ENCODE measurements at places on chromosomes 4 and X.

GRCh38 chr4:47032405-47033106 is 1.2 kb downstream of the GABRB1 start:
- DNase-seq: peak; percentile 26

DNA sequence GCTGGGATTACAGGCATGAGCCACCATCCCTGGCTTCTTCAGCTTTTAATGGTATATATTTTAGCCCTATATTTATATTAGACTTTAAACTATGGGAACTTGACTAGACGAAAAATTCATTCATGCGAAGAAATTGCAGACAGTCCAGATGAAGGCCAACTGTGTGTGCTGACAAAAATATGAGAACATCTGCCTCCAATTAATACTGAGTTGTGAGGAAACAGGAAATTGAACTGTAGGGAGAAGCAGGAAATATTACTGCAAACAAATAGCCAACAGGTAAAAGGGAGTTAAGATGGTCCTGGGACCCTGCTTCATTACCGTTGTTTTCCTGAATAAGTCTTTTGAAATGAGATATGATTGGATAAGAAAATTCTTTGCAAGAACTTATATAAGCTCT is 26.3 kb downstream of the MGARP start:
- DNase-seq: no peak

DNA sequence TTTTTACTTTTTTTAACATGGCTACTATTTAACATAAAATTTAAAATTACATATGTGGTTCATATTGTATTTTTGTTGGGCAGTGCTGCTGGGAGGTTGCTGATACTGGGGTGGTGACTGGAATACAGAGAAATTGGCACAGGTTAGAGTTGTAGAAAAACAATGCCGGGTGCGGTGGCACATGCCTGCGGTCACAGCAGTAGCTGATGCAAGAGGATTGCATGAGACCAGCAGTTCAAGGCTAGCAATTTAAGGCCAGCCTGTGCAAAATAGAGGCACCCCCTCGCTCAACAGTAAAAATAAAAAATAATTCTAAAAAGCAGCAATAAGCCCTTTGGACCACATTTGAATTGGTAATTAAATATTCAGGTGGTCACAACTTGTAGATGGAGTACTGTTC is 11.8 kb upstream of the CPE start:
- DNase-seq: no peak

DNA sequence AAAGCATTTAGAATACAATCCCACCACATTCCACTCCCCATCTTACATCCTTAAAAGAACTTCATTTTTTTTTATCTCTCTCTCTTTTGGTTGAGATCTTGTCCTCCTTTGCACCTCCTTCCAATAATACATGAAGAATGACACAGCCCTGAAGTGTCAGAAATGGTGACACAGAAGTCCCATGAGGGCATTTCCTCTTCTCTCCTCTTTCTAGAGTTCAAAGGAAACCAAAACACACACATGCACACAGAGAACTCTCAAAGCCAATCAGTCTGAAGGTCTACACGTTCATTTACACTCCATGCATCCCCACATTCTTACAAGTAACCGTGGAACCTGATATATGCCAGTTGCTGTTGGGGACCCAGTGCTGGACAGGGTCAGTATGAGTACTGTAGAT is 450.7 kb downstream of the HNRNPD start:
- no peak for DNase-seq

GRCh38 chr4:22385611-22386011 is 130.3 kb downstream of the ADGRA3 start:
- DNase-seq: peak; percentile 87

DNA sequence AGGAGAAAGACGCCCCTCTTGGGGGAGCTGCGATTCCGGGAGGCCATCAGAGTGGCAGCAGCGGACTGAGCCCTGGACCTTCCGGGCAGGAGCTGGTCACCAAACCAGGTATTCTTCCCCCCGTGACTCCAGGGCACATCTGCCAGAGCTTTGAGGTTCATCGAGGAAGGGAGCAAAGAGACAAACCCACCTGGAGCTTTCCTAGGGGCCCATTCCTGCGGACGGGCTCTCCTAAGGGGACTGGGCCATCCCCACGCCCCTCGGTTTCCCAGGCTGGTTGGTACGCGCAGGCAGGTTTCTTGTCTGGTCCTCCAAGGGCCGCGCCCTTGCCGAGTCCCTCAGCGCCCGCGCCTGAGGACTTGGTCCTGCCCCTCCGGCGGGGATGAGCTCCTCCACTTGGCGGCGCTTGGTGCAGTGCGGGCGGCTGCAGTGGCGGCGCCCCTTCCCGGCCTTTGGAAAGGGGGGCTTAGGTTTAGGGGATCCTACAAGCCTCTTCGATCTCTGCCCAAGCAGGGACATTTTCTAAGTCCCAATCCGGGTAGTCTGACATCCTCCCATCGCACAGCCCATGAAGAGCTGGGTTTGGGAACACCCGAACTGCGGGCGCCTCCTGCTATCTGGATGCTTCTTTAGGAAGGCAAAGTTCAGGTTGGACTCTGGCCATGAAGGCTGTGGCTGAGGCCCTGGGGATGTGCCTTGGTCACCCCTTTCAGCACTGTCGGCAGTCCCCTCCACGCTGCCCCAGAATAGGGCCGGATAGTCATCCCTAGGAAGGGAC is 538 bp downstream of the STBD1 start:
- peak; percentile 46 for DNase-seq

DNA sequence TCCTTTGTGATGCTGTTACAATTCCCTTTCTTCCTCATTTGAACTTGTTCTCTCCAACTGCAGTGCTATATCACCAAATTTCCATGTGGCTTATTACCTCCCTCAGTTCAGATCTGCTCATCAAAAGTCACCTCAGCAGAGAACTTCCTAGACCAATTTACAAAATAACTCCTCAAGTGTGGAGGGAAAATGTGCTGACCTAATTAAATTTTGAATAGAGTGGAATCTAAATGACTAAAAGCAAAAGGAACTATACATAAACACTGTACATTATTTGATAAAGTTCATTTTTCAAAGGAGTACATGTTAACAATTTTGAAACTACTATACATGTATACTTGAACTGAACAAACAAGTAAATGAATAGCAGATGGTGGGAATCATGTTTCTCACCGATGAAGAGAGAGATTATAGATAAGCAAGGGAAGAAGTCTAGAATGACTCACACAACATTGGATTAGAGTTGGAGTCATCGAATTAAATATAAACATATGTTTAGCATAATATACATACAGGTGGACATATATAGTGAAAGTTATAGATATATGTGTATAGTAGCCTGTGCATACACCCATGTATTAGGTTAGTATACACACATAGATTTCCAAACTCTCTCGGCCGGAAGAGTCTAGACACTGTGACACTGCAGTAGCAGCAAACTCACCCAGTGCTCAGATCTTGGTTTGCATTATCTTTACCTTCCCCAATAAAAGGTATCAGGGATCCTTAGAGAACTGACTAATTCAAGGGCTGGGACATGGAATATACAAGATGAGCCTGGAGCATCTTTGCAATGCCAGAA is 318.7 kb downstream of the PCDH18 start:
- DNase-seq: no peak

DNA sequence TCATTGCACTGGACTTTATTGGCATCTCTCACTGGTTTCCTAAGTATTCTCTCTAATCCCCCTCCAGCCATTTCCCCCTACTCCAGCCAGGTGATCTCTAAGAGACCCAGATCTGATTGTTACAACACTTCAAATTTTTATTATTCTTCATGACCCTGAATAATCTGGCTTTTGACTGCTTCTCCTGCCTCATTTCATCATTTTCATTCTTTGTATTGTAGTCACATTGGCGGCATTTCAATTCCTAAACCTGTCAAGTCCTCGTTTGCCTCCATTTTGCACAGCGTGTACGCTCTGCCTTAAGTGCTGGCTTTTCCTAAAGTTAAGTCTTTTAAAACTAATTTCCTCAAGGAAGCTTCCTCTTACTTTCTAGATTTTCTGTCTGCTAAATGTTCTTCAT is 31.6 kb downstream of the UBE2K start:
- DNase-seq: peak; percentile 55

DNA sequence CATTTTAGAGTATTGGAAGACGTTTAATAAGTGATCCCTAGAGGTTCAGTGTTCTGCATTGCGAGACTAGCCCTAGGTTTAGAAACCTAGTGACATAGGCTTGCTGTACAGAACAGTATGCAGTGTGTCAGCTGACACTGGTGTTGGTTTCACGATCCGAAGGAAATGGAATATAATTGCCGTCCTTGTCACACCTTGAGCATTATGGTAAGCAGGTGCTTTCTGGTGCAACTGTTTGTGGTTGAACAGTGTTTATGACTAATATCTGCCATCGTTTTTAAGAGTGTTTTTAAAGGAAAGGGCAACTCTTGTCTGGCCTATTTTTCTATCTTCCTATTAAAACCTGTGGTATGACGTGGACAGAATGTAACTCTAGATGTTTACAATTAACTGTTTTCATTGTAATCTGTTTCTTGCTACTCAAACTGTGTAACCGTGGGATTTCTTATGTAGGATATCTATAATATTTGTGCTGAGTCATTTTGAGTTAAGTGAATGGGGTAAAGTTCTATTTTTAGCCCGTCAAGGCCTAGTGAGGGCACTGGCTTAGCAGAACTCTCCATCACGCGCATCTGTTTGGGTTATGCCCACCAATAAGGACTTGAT is 53.8 kb upstream of the TBC1D14 start:
- no peak for DNase-seq

GRCh38 chrX:15617111-15617510 is 16.4 kb upstream of the ACE2 start:
- no peak for DNase-seq

DNA sequence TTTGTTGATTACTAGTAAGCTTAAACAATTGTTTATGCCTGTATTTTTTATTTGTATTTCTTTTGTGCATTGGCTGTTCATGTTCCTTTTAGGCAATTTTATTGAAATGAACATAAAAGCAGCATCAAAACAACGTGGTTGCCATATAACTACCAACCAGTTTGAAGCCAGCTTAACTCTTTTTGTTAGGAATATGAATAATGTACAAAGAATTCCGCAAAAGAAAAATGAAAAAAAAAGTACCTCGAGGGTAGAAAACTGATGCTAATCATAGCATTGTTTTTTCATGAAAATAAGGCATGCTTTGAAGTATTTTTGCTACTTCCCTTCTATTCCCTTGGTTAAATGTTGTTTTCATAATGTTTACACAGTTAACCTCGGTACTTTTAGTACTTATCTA is 1024.0 kb upstream of the SLIT2 start:
- no peak for DNase-seq

DNA sequence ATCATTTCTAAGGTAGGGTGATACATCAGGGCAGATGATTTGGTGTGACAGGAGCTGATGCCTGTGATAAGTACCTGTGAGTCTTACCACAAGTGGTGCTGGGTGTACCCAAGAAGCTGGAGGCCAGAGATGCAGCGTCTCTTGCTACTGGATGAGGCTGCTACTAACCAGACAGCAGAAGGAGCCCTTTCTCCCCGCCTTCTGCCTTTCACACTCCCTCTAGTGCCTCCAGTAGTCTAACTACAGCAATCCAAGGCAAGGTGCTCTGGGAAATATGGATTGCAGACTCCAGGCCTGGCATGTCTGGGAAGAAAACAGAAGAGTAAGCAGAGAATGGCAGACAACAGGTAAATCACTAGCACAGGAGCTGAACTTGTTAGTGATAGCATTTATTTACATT is 470.8 kb downstream of the NKX6-1 start:
- no peak for DNase-seq

- no peak for DNase-seq
These were observed 654.6 kb downstream of the RAPGEF2 start for GRCh38 chr4:159757499-159757898.

DNA sequence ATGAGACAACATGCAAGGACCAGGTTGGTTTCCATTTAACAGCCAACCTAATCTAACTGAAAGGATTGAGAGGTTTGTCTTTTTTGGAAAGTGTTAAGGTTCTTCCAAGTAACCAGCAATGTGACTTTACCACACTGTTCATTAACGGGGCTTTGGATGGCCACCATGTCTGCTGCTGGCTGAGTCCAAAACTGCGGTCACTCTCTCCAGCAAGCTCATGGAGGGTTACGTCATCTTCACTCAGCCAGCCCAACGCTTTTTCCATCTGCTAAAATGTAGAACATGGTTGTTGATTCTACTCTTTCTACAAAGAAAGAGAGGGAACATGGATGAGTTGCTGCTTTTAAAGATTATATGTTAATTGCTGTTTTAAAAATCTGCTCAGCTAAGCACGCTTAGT is 11.0 kb downstream of the PKD2 start:
- DNase-seq: no peak

DNA sequence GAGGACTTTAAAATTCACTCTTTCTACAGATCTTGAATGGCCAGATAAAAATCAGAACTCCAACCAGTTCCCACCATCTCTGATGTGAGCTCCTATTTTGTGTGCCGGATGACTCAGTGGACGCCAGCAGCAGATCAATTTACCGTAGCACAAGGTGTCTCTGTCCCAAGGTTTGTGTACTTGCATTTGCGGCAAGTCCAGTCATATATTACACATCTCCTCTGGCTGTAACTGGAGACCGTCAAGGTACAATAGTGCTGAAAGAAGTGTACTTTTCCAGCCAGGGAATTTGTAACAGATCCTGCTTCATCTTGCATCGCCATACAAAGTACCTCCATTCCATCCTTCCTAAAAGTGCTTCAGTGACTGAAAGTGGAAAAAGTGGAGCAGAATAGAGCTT is 108.2 kb upstream of the SORBS2 start:
- peak; percentile 36 for DNase-seq

All from RWPE1 (cell line).